Activated CD4-positive, alpha-beta T cell treated with anti-CD3 and anti-CD28 coated beads for 48 hours (primary cell): ENCODE measurements at places on chromosomes 1 and 21.
A peak's percentile ranks its signal among the peaks of the same experiment; 100 is the strongest.

DNA sequence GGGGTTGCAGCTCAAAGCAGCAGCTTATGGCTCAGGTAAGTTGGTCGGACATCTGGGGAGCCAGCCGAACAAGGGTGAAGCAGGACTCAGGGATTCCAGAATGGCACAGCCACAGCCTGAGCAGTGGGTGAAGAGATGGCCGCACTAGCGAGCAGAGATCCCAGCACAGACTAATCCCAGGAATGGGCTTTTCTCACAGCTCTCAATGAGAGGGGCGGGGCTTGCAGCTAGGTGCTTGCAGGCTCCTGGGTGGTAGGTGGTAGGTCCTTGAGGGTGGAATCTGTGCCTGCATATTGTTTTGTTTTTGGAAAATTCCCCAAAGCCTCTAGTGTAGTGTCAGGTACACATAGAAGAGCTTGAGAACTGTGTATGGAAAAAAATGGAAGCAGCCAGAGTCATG is 9.0 kb downstream of the KIAA0040 start:
- no peak for DNase-seq

- DNase-seq: no peak
These were observed 124.3 kb upstream of the ESRRG start for GRCh38 chr1:216847397-216848036.

DNA sequence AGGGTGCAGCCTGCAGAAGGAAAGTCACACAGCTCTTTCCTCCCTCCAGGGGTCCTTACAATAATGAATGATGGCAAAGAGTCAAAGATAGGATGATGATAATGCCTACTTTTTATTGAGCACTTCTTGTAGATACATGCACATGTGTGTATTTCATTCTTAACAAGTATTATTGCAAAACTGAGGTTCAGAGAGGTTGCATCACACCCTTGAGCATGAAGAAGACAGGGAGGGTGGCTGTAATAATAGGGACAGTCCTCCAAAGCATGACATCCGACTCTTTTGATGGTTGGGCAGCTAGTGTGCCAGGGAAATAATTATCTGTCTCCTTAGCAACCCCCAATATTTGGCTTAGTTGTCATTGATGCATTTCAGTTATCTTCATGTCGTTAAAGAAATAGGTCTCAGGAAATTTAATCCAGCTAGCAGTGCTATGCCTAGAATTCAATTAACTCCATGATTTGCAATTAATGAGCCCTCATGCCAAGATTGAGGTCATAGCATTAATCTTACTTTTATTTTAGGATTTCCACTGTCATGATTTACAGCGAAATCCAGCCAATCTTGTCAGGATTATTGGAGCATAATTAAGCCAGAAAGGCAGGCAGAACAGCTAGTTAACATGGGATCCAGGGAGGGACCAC is 35.0 kb downstream of the DNAJC6 start:
- no peak for DNase-seq

- DNase-seq: no peak
These were observed 29.0 kb downstream of the GREM2 start for GRCh38 chr1:240582953-240583352.

- DNase-seq: no peak
These were observed 1.1 kb upstream of the RCSD1 start for GRCh38 chr1:167628741-167629515.

GRCh38 chr21:36260030-36260787 is 59.8 kb upstream of the MORC3 start:
- DNase-seq: peak; percentile 49

DNA sequence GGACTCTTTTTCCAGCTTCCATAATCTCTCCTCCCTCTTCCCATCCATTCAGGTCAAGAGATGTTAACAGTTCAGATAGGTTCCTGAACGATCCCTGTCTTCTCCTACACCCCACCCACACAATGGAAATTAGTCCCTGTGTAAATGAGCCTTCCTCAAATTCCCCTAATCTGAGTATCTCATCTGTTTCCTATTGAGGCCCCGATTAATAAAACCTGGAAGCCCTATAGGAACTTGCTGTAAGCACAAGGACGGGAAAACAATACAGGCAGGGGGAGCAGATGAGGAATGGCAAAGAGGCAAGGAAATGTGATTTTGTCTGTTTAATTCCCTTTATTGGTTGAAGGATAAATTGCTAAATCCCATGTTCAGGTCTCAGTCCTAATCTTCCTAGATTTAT is 7.1 kb upstream of the GPX7 start:
- DNase-seq: no peak

- DNase-seq: peak; percentile 75
These were observed 7.9 kb upstream of the EDN2 start for GRCh38 chr1:41492341-41492848.

- DNase-seq: peak; percentile 58
These were observed 493 bp downstream of the DISC1 start for GRCh38 chr1:231626951-231627614.

GRCh38 chr1:110788673-110789072 is 84.3 kb upstream of the CD53 start:
- DNase-seq: no peak

GRCh38 chr1:164265232-164265631 is 293.8 kb upstream of the PBX1 start:
- DNase-seq: no peak

DNA sequence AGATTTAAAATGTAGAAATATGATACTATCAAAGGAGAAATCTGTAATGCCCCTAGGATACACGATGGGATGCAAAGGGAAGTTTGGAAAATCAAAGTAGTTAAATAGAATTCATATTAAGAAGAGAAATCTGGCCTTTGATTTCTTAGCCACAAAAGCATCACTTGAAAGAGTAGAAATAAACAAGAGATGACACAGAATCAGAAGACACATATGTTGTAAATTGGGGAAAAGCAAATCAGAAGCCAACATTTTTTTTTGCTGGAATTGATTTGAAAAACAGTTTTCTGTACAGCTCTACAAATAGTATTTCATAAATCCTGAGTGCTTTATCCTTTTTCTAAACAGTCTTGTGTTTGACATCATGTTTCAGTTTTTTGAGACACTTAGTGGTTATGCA is 12.4 kb upstream of the TNFSF18 start:
- no peak for DNase-seq

GRCh38 chr1:221392453-221392852 is 349.4 kb downstream of the DUSP10 start:
- no peak for DNase-seq
